ENCODE measurements at places on chromosomes 5 and 9.

- peak; percentile 71 for DNase-seq
Observed at GRCh38 chr9:128927731-128928411, 7.1 kb downstream of the PHYHD1 start.

GRCh38 chr5:117889596-117889995 is 1098.8 kb downstream of the DTWD2 start:
- DNase-seq: no peak

- DNase-seq: no peak
Observed at GRCh38 chr5:54404568-54404967, 50.9 kb upstream of the HSPB3 start.

GRCh38 chr5:34791761-34792244 is 47.2 kb upstream of the TTC23L start:
- peak; percentile 62 for DNase-seq

GRCh38 chr5:14017904-14018303 is 73.4 kb upstream of the DNAH5 start:
- no peak for DNase-seq

DNA sequence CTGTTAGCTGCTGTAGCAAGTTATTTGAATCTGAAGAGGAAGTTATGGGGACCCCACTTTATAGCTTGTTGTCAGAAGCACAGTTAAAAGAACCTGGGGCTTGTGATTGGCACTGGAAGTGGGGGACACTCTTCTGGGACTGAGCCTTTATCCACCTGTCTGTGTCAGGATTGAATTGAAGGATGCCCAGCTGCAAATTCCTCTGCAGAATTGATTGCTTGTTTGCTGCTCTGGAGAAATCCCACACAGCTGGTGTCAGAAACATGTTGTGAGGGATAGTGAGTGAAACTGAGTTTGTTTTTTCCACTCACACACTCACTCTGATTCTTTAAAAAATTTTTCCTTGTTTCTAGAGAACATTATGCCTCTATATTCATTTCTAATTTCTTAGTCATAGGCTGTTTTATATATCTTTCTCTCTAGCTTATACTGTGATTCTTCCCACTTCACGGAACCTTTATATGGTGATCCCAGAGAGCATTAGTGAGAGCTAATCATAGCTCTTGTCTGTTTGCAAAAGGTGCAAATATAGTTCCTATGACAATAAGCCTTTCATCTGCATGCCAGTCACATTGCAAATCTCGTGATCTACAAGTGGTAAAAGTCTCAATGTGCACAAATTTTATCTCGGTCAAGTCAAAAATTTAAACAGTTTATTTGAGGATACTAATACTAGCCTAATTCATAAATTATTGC is 188.5 kb upstream of the EDIL3 start:
- DNase-seq: no peak

DNA sequence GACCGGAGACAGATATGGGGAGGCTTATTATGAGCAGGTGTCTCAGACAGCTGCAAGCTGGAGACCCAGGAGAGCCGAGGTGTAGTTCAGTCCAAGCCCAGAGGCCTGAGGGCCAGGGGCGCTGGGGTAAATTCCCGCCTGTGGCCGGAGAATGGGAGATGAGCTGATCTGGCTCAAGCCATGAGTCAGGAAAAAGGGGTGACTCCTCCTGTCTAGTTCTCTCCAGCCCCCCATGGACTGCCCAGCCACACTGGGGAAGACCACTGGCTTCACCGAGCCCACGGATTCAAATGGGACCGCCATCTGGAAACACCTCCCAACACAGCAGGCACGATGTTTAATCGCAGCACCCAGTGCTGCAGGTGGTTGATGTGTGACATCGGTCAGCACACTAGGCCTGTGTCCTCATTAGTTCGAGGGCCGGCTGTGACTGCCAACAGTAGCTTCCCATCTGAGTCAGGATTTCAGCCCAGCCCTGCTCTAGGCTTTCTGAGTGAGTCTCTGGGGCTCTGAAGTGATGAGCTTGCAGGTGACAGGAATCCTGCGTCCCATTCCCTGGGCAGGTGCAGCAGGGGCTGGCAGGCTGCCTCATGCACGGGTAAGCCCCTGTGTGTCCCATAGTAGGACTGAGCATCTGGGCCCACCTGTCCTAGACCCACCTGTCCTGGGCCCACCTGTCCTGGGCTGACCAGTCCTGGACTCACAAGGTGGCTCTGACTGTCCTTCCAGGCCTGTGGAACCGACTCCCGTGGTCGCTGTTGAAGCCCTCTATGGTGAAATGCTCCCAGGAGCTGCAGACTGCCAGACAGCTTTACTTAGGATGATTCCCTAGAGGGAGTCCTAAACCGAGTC is 49.7 kb downstream of the AHRR start:
- no peak for DNase-seq

- DNase-seq: no peak
Observed at GRCh38 chr5:432201-432927, 10.6 kb upstream of the EXOC3 start.

DNA sequence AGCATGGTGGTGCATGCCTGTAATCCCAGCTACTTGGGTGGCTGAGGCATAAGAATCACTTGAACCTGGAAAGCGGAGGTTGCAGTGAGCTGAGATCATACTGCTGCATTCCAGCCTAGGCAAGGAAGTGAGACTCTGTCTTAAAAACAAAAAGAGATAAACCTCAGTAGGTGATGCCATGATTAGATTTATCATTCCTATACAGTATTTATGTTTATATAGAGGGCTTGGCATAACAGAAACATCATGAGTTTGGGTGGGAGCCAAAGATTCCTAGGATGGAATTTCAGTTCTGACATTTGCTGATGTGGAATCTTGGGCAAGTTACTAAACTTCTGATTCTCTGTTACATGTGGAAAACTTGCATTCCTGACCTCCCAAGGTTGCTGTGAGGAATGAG is 22.3 kb downstream of the RFK start:
- peak; percentile 43 for DNase-seq

DNA sequence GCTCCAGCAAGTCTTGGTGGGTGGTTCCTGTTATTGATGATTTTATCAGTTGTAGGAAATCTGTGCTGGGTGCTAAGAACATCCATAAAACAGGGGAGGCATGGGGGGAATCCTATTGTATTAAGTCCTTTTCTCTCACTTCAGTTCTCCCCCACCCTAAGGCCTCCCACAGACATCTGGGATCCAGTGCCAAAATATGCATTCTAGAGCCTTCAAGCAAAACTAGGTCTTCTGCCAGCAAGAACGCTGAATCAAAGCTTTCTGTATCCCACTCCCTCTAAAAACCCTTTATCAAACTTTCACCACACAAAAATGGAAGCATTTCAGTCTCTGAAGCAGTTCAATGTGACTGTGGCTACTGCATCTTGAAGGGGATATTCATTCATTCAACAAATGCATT is 281.9 kb downstream of the GAS1 start:
- no peak for DNase-seq

- peak; percentile 48 for DNase-seq
Observed at GRCh38 chr9:108889649-108890067, 27.6 kb downstream of the ACTL7A start.

DNA sequence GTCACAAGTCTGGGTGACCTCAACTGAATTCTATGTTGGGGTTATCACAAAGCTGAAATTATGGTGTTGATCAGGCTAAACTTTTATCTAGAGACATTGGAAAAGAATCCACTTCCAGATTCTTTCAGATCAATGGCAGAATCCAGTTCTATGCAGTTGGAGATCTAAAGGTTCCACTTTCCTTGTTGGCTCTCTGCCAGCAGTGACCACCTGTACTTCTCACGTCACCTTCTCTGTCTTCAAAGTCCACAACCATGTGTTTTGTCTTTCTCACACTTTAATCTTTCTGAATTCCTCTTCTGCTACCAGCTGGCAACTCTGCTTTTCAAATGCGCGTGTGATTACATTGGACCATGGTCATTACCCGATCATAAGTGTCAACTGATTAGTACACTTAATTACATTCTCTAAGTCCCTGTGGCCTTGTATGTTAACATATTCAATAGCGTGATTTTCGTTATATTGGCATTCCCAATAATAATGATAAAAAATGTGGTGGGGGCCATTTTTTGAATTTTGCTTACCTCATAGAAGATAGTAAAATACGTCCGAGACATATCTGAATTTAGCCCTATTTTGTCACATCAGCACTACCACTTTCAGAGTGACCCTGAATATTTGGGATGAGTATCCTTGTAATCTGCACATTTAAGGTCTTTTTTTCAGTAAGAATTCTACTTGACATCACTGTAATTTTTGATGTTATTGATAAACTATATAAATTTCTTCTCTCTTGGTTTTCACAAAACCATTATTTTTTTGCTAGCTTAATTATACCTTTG is 73.7 kb upstream of the PRDM9 start:
- no peak for DNase-seq

- peak; percentile 49 for DNase-seq
Observed at GRCh38 chr9:7234144-7234543, 476.4 kb downstream of the KDM4C start.

DNA sequence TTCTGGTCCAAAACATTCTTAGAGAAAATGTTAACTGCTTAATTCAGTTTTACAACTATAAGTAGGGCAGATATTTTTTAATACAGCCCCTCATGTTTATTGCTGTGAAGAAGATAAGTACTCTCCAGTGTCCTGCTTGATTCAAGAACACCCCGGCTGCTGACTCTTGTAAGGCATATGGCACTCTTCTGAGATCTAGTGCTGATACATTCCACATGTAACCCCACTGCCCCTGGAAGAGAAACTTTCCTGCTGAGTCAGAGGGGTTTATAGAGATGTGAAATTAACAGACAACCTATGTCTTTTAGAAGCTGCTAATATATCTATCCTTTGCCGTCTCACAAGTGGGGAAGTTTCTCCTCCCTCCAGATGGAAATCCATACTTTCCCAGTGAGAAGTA is 1.0 kb upstream of the MINAR2 start:
- DNase-seq: no peak

DNA sequence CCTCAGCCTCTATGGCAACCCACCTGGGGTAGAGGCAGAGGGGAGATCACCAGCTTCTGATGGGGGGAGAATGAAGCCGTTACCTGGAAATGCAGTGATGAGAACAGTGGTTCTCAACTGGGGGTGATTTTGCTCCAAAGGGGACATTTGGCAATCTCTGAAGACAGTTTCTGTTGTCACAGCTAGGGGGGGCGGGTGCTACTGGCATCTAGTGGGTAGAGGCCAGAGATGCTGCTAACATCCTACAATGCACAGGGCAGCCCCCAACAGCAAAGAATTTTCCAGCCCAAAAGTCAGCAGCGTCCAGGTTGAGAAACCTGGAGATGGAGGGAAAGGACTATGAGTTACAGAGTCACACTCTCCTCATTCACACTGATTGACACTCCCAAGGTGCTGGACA is 84.5 kb downstream of the FGF1 start:
- DNase-seq: no peak

GRCh38 chr9:71944754-71945375 is 33.4 kb downstream of the C9orf85 start:
- DNase-seq: peak; percentile 5

GRCh38 chr5:30809933-30810332 is 383.6 kb upstream of the CDH6 start:
- no peak for DNase-seq

DNA sequence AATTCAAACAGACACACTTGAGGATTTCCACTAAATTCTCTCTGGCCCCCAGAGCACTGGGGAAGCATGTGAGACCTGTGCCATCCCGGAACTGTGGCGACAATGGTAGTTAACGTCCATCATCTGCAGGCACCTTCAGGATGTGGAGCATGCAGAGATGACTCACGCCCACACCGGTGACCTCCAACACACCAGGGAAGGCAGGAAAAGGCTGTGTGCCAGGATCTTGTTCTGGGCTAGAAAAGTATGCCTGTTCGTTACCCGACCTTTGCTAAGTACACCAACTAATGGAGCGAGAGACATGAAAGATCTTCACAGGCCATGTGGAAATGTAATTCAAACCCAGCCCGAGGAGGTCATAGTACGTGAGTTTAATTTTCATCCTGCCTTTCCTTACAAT is 208.8 kb downstream of the MELK start:
- peak; percentile 30 for DNase-seq

DNA sequence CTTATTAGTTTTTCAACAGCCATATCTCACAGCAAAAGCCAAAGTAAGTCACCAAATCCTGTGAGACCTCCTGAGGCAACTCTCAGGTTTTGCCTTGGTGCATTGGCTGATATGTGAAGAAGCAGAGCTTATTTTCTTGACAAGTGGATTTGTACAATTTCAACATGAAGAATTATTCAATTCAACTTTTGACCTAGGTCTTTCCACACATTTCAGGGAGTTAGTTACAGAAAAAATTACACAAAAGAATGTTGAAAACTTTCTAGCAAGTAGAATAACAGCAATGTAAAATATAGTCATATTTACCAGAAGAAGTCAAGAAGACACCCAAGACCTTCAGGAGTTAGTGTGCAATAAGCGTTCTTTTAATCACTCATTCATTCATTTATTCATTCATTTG is 62.4 kb upstream of the ADRB2 start:
- DNase-seq: no peak

GRCh38 chr5:149239917-149240316 is 31.7 kb upstream of the AFAP1L1 start:
- DNase-seq: no peak

- DNase-seq: peak; percentile 28
Observed at GRCh38 chr5:41869151-41869723, 988 bp downstream of the OXCT1 start.

DNA sequence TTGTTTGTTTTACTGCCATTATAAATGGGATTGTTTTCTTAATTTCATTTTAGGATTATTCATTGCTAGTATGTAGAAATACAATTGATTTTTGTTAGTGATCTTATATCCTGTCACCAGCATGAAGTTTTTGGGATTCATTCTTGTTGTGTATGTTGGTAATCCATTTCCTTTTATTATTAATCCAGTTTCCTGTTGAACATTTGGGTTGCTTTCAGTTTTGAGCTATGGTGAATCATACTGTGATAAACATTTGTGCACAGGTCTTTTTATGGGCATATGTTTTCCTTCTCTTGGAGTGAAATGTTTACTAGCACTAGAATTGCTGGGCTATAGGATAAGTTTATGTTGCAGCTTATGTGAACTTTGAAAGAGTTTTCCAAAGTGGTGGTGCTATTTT is 69.6 kb downstream of the MAN2A1 start:
- peak; percentile 86 for DNase-seq

DNA sequence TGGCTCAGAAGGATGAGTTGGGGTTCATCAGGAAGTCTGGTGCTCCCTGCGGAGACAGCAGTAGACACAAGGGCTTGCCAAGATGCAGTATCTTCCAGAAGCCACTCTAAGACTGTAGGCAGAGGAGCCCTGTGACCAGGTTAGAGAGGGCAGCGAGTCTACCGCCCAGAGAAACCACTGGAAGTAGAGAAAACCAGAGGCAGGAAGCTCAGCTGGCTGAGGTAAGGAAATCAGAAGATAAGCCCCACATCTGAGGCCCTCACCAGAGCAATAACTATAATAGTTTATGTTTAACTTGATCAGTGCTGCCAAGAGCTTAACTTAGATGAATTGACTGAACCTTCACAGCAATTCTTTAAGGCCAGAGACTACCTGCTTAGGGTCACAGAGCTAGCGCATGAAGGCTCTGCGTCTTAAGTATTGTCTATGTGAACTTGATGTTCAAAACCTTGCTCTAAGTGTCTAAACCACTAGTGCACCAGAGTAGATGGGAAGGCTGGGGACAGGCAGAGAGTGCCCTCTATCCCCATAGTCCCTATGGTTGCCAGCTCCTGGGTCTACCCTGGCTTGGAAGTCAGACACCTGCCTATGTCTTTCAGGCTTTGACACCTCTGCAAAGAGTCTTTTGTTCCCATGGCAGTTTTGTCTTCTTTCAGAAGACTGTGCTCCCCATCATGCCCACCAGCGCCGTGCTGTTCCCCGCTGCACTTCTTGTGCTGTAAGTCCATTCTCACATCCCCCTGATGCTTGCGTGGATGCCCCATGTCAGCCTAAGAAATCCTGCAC is 228.2 kb upstream of the KLF4 start:
- DNase-seq: no peak
